Renal cortical epithelial cell (primary cell): ENCODE measurements at places on chromosomes 7 and 10. TPM values are rescaled to one million over a fixed set of nuclear protein-coding genes. Genes with fewer than 3 reads are reported as not detected.

Gene ASIC3
- total RNA-seq: 0.15 TPM in 1 of 2 replicates, not detected in the other

Gene AZGP1
- total RNA-seq: not detected in 2 replicates

Gene DNTT
- not detected in 2 replicates for total RNA-seq

Gene SDK1
- 6.3 and 30.9 TPM in 2 replicates for total RNA-seq

Gene ANKRD1
- 12.6 and 123 TPM in 2 replicates for total RNA-seq

Gene HOXA2
- 0.35 and 1.9 TPM in 2 replicates for total RNA-seq

Gene VSTM2A
- total RNA-seq: not detected in 2 replicates

Gene MYO1G
- not detected in 2 replicates for total RNA-seq

Gene SORCS3
- total RNA-seq: 0.70 and 1.4 TPM in 2 replicates

Gene LRRD1
- total RNA-seq: 0.05 TPM in 1 of 2 replicates, not detected in the other

Gene ADGRA1
- total RNA-seq: not detected in 2 replicates

Gene ATG9B
- 0.10 TPM in 1 of 2 replicates, not detected in the other for total RNA-seq

Gene DNAJC2
- total RNA-seq: 18.6 and 25.4 TPM in 2 replicates

Gene IFIT3
- total RNA-seq: 12.8 and 61.6 TPM in 2 replicates

Gene HHEX
- 0.40 and 1.6 TPM in 2 replicates for total RNA-seq

Gene XPNPEP1
- 121 and 123 TPM in 2 replicates for total RNA-seq

Gene PRLHR
- total RNA-seq: not detected in 2 replicates

Gene HOXA9
- 22.6 and 70.8 TPM in 2 replicates for total RNA-seq

Gene PLXDC2
- 4.3 and 7.8 TPM in 2 replicates for total RNA-seq

Gene WEE2
- under 0.01 TPM in 1 of 2 replicates, not detected in the other for total RNA-seq

Gene PPP1R3C
- 5.7 and 39.4 TPM in 2 replicates for total RNA-seq

Gene APBB1IP
- 4.2 and 23.8 TPM in 2 replicates for total RNA-seq

Gene PLA2G12B
- total RNA-seq: 0.05 TPM in 1 of 2 replicates, not detected in the other

Gene HOXA7
- 1.2 and 12.0 TPM in 2 replicates for total RNA-seq

Gene TCERG1L
- total RNA-seq: not detected in 2 replicates

Gene SPAM1
- total RNA-seq: not detected in 2 replicates

Gene DDC
- 2.7 TPM in 1 of 2 replicates, not detected in the other for total RNA-seq

Gene POU6F2
- total RNA-seq: not detected in 2 replicates

Gene C7orf33
- not detected in 2 replicates for total RNA-seq

Gene MSMB
- total RNA-seq: not detected in 2 replicates

Gene GJD4
- total RNA-seq: not detected in 2 replicates

Gene PLEKHS1
- total RNA-seq: under 0.01 and 0.45 TPM in 2 replicates

Gene HOXA6
- total RNA-seq: 2.8 and 22.0 TPM in 2 replicates

Gene SSC4D
- total RNA-seq: 7.1 and 34.5 TPM in 2 replicates

Gene CFAP69
- total RNA-seq: 0.87 and 10.3 TPM in 2 replicates

Gene SMKR1
- total RNA-seq: 0.65 and 1.0 TPM in 2 replicates

Gene PNLIPRP2
- total RNA-seq: not detected in 2 replicates

Gene CALN1
- not detected in 2 replicates for total RNA-seq

Gene OPN4
- not detected in 2 replicates for total RNA-seq

Gene SLC26A3
- total RNA-seq: not detected in 2 replicates

Gene PTPRE
- 9.9 and 19.6 TPM in 2 replicates for total RNA-seq

Gene ACTR3C
- 40.1 and 81.8 TPM in 2 replicates for total RNA-seq

Gene TASOR2
- 68.4 and 110 TPM in 2 replicates for total RNA-seq

Gene NODAL
- not detected in 2 replicates for total RNA-seq

Gene PON1
- not detected in 2 replicates for total RNA-seq

Gene DNMBP
- 13.4 and 21.2 TPM in 2 replicates for total RNA-seq
